Sigmoid colon (tissue), 7 donors: ENCODE measurements at places on chromosomes 12 and 14. TPM values are rescaled to one million over a fixed set of nuclear protein-coding genes. Genes with fewer than 3 reads are reported as not detected.
A peak's percentile ranks its signal among the peaks of the same experiment; 100 is the strongest.

GRCh38 chr12:56165369-56165768, 7.2 kb downstream of the MYL6 start:
- peaks cover 35% of the 10 kb centered on the region for H3K4me1 ChIP-seq
- no peak for DNase-seq
- H3K36me3 ChIP-seq: peaks cover 72% of the 10 kb centered on the region

- H3K27ac ChIP-seq: no peak overlapping the region
- no peak overlapping the region for H3K4me3 ChIP-seq
- H3K36me3 ChIP-seq: no peaks in the 10 kb centered on the region
- no peak for DNase-seq
- H3K4me1 ChIP-seq: no peaks in the 10 kb centered on the region
These were observed 283.0 kb upstream of the PRKD1 start for GRCh38 chr14:30210630-30211029.

DNA sequence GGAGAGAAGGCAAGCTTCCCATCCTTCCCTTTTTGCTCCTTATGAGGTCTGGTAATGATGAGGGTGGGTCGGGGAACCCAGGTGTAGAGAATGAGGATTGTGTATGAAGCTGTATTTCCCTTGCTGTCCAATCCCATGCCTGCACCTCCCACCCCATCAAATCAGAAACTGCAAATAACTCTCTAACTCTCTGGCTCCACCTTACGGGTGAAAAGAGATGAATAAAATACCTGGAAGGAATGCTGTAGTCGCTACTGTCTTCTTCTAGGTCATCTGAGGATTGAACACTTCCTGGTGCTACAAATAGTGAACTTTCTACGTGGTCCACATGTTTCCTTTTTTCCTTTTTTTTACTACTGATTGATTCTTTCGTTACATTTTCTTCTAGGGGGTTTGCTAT, 38.9 kb upstream of the DICER1 start:
- DNase-seq: no peak
- no peaks in the 10 kb centered on the region for H3K27me3 ChIP-seq
- H3K36me3 ChIP-seq: no peaks in the 10 kb centered on the region
- no peak overlapping the region for H3K4me3 ChIP-seq
- H3K27ac ChIP-seq: no peak overlapping the region
- no peaks in the 10 kb centered on the region for H3K4me1 ChIP-seq

DNA sequence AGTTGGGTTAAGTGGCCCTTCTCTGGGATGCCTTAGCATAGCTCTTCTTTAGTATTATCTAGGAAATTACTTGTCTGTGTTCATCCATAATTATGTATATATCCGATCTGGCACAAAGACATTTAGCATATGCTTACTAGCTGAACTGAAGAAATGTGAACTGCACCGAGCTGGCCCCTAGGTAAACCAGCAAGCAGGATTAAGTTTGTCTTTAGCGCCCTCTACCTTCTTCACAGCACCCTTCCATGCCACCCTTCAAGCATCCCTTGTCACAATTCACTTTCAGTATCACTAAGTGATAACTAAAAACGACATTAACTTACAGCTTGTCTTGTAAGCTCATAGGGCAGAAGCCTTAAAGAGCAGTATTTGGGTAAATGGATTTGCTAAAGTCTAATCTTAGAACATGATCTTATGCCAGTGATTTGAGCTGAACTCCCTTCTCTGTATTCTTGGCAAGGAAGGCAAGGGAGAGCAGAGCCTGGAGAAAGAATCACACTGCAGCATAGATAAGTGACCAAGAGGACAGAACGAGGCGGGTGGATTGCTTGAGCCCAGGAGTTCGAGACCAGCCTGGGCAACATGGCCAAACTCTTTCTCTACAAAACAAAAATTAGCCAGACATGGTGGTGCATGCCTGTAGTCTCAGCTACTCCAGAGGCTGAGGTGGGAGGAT, 2.6 kb upstream of the HAL start:
- DNase-seq: no peak
- H3K27me3 ChIP-seq: no peaks in the 10 kb centered on the region
- H3K4me1 ChIP-seq: no peaks in the 10 kb centered on the region
- H3K27ac ChIP-seq: no peak overlapping the region

DNA sequence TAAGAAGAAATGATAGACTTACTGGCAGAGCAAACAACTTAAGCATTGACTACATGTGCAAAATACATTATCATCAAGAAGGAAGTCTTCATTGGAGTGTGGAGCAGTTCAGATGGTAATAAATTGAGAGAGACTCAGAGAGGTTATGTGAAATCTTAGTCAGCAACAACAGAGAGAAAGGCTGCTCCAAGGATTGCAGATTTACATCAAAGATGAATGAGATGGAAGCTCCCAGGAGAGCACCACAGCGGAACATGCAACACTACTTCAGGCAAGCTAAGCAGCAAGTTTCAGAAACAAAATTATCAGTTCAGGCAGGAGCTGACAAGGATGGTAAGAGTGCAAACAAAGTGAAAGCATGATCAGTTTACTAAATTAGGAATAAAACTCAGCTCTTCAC, 882.3 kb downstream of the LRFN5 start:
- no peak overlapping the region for H3K27ac ChIP-seq
- no peaks in the 10 kb centered on the region for H3K4me1 ChIP-seq
- no peaks in the 10 kb centered on the region for H3K36me3 ChIP-seq
- H3K27me3 ChIP-seq: no peaks in the 10 kb centered on the region

GRCh38 chr12:52455821-52456220, 3.9 kb upstream of the KRT6B start:
- no peaks in the 10 kb centered on the region for H3K27me3 ChIP-seq
- no peak overlapping the region for H3K27ac ChIP-seq
- no peak for DNase-seq

GRCh38 chr12:24821691-24822090, 127.2 kb downstream of the BCAT1 start:
- no peak for DNase-seq
- H3K27ac ChIP-seq: no peak overlapping the region
- no peaks in the 10 kb centered on the region for H3K27me3 ChIP-seq
- H3K4me1 ChIP-seq: no peaks in the 10 kb centered on the region
- H3K4me3 ChIP-seq: no peak overlapping the region

GRCh38 chr12:112182499-112182898, 57.1 kb downstream of the TRAFD1 start:
- H3K27ac ChIP-seq: no peak overlapping the region
- peak; percentile 46 for DNase-seq
- no peaks in the 10 kb centered on the region for H3K27me3 ChIP-seq

GRCh38 chr14:34678306-34678705, 36.1 kb downstream of the CFL2 start:
- DNase-seq: no peak
- no peaks in the 10 kb centered on the region for H3K27me3 ChIP-seq
- no peaks in the 10 kb centered on the region for H3K36me3 ChIP-seq
- no peak overlapping the region for H3K27ac ChIP-seq
- H3K4me3 ChIP-seq: no peak overlapping the region

- no peaks in the 10 kb centered on the region for H3K27me3 ChIP-seq
- H3K4me3 ChIP-seq: no peak overlapping the region
- no peaks in the 10 kb centered on the region for H3K4me1 ChIP-seq
- H3K36me3 ChIP-seq: no peaks in the 10 kb centered on the region
- no peak overlapping the region for H3K27ac ChIP-seq
- no peak for DNase-seq
These were observed 5.7 kb downstream of the CLEC6A start for GRCh38 chr12:8461426-8461825.

- no peaks in the 10 kb centered on the region for H3K27me3 ChIP-seq
- H3K36me3 ChIP-seq: no peaks in the 10 kb centered on the region
- peak overlapping the region; percentile 35 for H3K27ac ChIP-seq
- no peak for DNase-seq
- H3K4me3 ChIP-seq: no peak overlapping the region
These were observed 183.3 kb downstream of the PTPRO start for GRCh38 chr12:15505616-15506015.

- H3K27me3 ChIP-seq: no peaks in the 10 kb centered on the region
- peaks cover 20% of the 10 kb centered on the region for H3K4me1 ChIP-seq
- no peak overlapping the region for H3K27ac ChIP-seq
These were observed 16.0 kb downstream of the RPS6KL1 start for GRCh38 chr14:74906925-74907521.

- H3K36me3 ChIP-seq: no peaks in the 10 kb centered on the region
- H3K27me3 ChIP-seq: no peaks in the 10 kb centered on the region
These were observed 780 bp upstream of the MYO1H start for GRCh38 chr12:109346920-109347319.

GRCh38 chr12:13241833-13242488, 45.4 kb downstream of the EMP1 start:
- no peak for DNase-seq
- no peak overlapping the region for H3K4me3 ChIP-seq
- no peaks in the 10 kb centered on the region for H3K4me1 ChIP-seq
- no peaks in the 10 kb centered on the region for H3K36me3 ChIP-seq
- H3K27me3 ChIP-seq: no peaks in the 10 kb centered on the region

DNA sequence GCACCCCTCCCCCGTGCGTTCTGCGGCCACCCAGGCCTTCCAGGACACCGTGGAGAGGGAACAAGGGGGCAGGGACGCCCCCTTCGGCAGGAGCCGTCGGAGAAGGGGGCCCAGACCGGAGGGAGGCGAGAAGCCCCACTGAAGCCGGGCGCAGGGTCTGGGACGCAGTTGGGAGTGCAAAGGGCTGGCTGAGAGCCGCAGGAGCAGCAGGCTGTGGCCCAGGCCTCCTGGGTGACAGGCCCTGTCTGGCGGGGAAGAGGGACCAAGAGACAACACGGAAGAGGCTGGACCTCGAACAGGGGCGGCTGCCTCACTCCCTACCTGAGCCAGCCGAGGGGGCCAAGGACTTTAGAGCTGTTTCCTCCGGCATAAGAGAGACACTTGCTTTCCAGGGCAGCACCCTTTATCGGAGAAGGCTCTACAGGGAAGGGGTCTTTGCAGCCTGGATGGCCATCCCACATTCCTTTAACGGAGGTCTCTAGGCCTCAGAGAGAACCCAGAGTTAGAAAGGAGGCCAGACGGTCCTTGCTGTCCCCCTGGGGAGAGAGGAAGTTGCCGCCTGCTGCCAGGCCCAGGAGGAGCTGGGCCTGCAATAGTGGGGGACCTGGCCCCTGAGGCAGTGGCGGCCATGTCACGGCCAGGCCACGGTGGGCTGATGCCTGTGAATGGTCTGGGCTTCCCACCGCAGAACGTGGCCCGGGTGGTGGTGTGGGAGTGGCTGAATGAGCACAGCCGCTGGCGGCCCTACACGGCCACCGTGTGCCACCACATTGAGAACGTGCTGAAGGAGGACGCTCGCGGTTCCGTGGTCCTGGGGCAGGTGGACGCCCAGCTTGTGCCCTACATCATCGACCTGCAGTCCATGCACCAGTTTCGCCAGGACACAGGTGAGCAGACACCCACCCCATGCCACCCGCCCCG, 1.3 kb downstream of the DTX1 start:
- peaks cover 16% of the 10 kb centered on the region for H3K27me3 ChIP-seq
- peaks cover 14% of the 10 kb centered on the region for H3K4me1 ChIP-seq
- no peak overlapping the region for H3K4me3 ChIP-seq
- no peak for DNase-seq
- no peaks in the 10 kb centered on the region for H3K36me3 ChIP-seq
- no peak overlapping the region for H3K27ac ChIP-seq

DNA sequence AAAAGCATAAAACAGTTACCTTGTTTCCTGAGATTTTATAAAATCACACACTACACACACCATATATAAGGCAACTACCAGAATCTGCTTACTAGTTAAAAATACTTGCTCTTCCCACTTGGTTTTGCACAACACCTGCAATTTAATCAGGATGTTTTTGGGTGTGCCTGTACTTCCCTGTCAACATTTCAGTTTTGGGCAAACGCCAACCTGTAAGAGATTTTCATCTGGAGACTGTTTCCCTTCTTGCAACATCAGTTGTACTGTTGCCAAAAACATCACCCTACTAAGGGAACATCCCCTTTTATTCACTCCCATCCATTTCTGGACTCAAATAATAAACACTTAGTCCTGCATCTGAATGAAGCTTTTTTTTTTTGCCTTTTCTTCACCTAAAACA, 172.3 kb downstream of the DUSP6 start:
- peak; percentile 82 for DNase-seq
- H3K27ac ChIP-seq: no peak overlapping the region
- H3K4me3 ChIP-seq: no peak overlapping the region
- no peaks in the 10 kb centered on the region for H3K27me3 ChIP-seq

- no peaks in the 10 kb centered on the region for H3K36me3 ChIP-seq
- H3K27me3 ChIP-seq: no peaks in the 10 kb centered on the region
- DNase-seq: no peak
- H3K27ac ChIP-seq: no peak overlapping the region
- no peaks in the 10 kb centered on the region for H3K4me1 ChIP-seq
These were observed 396.1 kb downstream of the NAV3 start for GRCh38 chr12:78226763-78227162.

DNA sequence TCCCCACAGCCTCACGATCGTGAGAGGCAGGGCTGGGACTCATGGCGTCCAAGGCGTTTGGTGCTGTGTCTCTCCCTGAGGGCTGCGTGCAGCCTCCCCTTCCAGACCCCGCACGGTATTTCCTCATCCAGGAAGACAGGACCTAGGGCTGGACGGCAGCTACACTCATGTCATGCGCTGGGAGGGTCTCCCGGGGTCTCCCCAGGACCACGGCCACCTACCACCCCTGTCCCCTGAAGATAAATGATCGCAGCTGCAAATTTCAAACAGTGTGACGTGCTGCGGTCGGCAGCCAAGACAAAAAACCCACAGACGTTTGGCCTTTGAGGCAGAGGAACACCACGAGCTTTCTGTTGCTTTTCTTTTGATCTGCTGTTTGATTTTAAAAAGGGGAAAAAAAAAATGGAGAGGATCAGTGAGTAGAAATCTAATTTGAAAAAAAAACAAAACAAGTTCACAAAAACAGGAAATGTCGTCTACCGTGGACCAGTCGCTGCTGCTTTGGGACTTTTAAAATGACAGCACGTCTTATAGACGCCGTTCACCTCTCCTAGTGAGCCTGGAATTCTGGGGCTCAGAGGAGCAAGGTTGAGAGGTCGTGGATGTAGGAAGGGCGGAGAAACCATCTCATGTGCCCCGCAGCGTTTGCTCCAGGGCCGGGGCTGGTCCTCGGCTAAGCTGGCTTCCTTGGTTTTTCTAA, 237.6 kb downstream of the SLC41A2 start:
- H3K4me3 ChIP-seq: peak overlapping the region; percentile 33
- peak overlapping the region; percentile 24 for H3K27ac ChIP-seq
- no peak for DNase-seq
- H3K27me3 ChIP-seq: no peaks in the 10 kb centered on the region
- H3K36me3 ChIP-seq: no peaks in the 10 kb centered on the region
- peaks cover 46% of the 10 kb centered on the region for H3K4me1 ChIP-seq

- H3K4me1 ChIP-seq: peaks cover 12% of the 10 kb centered on the region
- H3K27me3 ChIP-seq: no peaks in the 10 kb centered on the region
- no peak overlapping the region for H3K27ac ChIP-seq
These were observed 81.0 kb downstream of the KTN1 start for GRCh38 chr14:55661029-55661428.

NRXN3 gene
- total RNA-seq: 23.2 TPM
